Left lung (tissue), 14 donors: ENCODE measurements at places on chromosomes 2 and 18. TPM values are rescaled to one million over a fixed set of nuclear protein-coding genes. Genes with fewer than 3 reads are reported as not detected.

REG3G gene
- total RNA-seq = not detected

SPATA3 gene
- not detected for total RNA-seq

VWC2L gene
- total RNA-seq = not detected

DNA sequence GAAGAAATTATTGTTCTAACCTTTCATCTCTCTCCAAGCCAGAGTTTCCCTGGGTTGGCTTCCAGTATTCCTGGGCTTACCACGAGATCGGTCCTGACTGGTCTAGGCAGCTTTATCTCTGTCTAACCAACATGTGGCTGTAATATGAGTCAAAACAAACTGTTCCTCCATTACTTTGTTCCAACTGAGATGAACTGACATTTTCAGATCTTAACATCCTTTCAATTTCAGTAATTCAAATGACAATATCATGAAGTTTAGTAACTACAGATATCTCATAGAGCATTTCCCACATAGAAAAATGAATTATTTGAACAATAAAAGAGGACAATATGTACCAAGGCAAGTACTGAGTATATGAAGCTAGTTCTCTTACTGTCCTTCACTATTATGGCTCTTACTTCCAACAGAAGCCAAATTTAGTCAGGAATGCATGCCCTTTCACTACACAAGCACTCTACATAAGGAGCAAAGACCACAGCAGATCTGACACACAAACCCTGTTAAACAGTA is 15.5 kb downstream of the SLC25A12 start:
- H3K4me3 ChIP-seq = no peak overlapping the region
- H3K4me1 ChIP-seq = no peaks in the 10 kb centered on the region
- H3K27me3 ChIP-seq = no peaks in the 10 kb centered on the region
- DNase-seq = no peak

GRCh38 chr2:127128445-127128904 is 21.5 kb upstream of the BIN1 start:
- H3K4me1 ChIP-seq = peaks cover 4% of the 10 kb centered on the region
- H3K27ac ChIP-seq = no peak overlapping the region
- no peak overlapping the region for H3K4me3 ChIP-seq
- no peaks in the 10 kb centered on the region for H3K36me3 ChIP-seq
- H3K27me3 ChIP-seq = no peaks in the 10 kb centered on the region

DNA sequence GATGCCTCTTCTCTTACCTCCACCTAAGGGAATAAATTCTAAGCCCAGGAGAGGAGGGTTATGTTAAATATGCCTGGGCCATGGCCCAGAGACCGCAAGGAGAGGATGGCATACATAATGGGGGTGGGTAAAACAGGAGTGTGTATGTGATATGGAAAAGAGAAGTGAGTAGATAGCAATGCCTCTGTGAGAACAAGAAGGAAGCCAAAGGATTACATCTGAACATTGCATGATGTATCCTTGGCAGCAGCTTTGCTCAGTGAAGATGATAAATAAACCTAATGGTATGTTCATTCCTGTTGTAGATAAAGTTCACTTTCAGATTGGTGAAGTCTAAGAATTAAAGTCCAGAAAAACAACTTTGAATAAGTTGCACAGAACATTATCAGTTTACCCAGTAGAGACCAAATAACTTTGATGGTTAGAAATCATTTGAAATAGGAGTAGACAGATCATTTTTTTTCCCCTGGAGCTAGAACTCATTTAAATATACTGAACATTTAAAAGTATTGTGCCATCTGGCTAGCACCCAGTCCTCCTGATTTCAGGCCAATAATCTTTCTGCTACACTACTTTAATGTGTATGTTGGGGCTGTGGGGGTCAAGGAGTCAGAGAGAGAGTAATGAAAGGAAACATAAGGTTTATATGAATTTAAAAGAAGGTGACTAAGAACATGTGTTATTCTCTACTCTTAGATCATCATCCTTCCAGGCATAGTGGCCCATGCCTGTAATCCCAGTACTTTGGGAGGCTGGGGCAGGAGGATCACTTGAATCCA is 231.7 kb downstream of the PARD3B start:
- no peak overlapping the region for H3K27ac ChIP-seq
- no peaks in the 10 kb centered on the region for H3K36me3 ChIP-seq
- H3K4me1 ChIP-seq = no peaks in the 10 kb centered on the region

DNA sequence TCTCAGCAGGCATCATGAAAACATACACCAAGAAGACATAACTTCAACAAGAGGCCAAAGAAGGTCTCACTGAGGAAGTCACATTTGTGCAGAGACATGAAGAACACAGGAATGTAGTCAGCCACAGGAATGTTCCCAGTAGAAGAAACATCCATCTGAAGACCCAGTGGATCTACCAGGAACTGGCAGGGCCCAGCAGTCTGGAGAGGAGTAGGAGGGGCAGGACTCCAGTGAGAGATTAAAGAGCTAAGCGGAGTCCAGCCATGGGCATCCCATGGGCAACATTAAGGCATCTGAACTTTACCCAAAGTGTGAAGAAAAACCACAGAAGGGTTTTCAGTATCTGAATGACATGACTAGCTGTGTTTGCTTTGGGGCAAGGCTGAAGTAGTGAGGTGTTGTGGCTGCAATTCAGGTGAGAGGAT is 103.1 kb downstream of the UPP2 start:
- no peak overlapping the region for H3K4me3 ChIP-seq
- H3K27ac ChIP-seq = no peak overlapping the region
- H3K4me1 ChIP-seq = no peaks in the 10 kb centered on the region
- H3K27me3 ChIP-seq = no peaks in the 10 kb centered on the region
- no peak for DNase-seq

- no peak overlapping the region for H3K4me3 ChIP-seq
- peaks cover 18% of the 10 kb centered on the region for H3K4me1 ChIP-seq
- no peaks in the 10 kb centered on the region for H3K36me3 ChIP-seq
- H3K27ac ChIP-seq = no peak overlapping the region
- H3K27me3 ChIP-seq = peaks cover 40% of the 10 kb centered on the region
Observed at GRCh38 chr2:47520302-47520630, 117.3 kb downstream of the MSH2 start.

DNA sequence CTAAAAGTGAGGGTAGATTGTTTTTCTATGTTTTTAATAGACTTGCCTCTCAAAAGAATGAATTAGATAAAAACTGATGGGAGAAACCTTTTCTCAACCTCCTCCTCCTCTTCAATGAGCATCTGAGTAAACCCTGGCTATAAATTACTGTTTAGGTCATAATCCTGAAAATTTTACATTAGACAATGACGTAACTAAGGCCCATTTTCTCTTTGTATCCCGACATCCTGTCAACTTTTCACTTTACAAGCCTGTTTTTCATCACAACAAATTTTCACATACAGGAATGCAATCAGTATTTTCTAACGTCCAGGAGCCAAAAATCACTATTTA is 1.3 kb downstream of the SPIRE1 start:
- H3K4me3 ChIP-seq = peak overlapping the region; percentile 75
- no peaks in the 10 kb centered on the region for H3K36me3 ChIP-seq
- H3K27me3 ChIP-seq = peaks cover 22% of the 10 kb centered on the region
- peaks cover 13% of the 10 kb centered on the region for H3K4me1 ChIP-seq
- H3K27ac ChIP-seq = peak overlapping the region; percentile 95

- no peak for DNase-seq
- H3K36me3 ChIP-seq = peaks cover 22% of the 10 kb centered on the region
- H3K27me3 ChIP-seq = peaks cover 3% of the 10 kb centered on the region
- H3K4me1 ChIP-seq = peaks cover 50% of the 10 kb centered on the region
Observed at GRCh38 chr2:127659408-127660290, 13.7 kb downstream of the GPR17 start.

DNA sequence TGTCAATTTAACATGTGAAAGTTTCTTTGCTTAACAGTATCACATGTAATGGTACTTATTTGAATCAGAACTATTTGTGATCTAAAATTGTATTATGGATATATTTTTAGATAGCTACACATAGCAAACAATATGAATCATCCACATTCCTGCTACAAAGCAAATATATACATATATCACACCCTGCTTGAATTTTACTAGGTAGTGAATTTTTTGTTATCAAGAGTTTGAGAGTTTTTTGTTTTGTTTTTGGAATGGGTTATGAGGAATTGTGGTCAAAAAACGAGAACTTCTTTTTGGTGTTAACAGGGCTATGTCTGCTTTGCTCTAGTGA is 635.7 kb downstream of the NRXN1 start:
- H3K36me3 ChIP-seq = no peaks in the 10 kb centered on the region
- H3K27me3 ChIP-seq = no peaks in the 10 kb centered on the region
- H3K4me3 ChIP-seq = no peak overlapping the region
- no peaks in the 10 kb centered on the region for H3K4me1 ChIP-seq
- no peak for DNase-seq

GRCh38 chr18:31596081-31596872 is 4.6 kb downstream of the TTR start:
- no peak overlapping the region for H3K4me3 ChIP-seq
- no peaks in the 10 kb centered on the region for H3K36me3 ChIP-seq
- H3K27me3 ChIP-seq = no peaks in the 10 kb centered on the region
- no peak overlapping the region for H3K27ac ChIP-seq
- DNase-seq = no peak
- no peaks in the 10 kb centered on the region for H3K4me1 ChIP-seq

DNA sequence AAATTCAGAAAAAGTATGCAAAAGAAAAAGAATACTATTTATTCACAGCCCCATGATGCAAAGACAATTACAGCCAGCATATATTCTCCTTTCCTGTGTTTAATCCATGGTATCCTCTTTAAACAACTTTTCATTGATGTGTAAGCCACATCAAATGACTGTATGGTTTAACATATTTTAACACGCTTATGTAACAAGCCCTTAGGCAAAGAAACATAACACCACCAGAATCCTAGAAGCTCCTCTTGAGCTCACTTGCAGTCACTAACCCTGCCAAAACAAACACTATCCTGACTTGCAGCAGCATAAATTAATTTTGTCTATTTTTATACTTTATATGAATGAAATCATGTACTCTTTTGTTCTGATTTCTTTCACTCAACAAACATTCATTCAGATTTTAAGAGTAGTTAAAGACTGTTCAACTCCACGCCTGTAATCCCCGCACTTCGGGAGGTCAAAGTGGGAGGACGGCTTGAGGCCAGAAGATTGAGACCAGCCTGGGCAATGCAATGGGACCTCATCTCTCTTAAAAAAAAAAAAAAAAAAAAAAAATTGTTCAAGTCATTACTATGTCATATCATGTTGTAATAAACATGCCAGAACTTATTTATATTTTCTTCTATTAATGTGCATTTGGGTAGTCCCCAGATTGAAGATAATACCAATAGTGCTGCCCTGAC is 226.3 kb downstream of the NBAS start:
- no peaks in the 10 kb centered on the region for H3K27me3 ChIP-seq
- H3K27ac ChIP-seq = no peak overlapping the region
- no peak overlapping the region for H3K4me3 ChIP-seq
- no peaks in the 10 kb centered on the region for H3K4me1 ChIP-seq
- no peak for DNase-seq

DNA sequence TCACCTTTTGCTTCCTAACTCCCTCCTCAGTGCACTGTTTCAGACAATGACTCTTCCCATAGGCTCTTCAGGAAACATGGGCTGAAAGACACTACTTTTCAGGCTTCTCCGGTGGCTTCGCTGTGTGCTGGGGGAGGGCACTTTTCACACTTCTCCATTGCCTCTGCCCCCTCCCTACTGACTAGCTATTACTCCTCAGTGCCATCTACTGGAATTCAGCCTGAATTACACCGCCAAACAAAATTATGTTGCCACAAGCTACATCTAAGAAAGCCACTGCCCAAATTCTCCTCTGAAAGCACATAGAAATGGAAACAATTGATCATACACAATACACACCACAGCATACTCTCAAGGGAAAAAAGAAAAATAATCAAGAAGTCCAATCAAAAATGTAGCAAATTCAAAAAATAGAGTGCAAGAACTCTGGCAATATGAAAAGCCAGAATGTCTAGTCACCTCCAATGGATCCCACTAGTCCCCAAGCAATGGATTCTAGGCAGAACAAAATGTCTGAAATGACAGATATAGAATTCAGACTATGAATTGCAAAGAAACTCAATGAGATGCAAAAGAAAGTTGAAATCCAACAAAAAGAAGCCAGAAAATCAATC is 1139.4 kb upstream of the GYPC start:
- H3K4me1 ChIP-seq = no peaks in the 10 kb centered on the region
- no peak overlapping the region for H3K27ac ChIP-seq
- no peaks in the 10 kb centered on the region for H3K27me3 ChIP-seq
- H3K4me3 ChIP-seq = no peak overlapping the region

DNA sequence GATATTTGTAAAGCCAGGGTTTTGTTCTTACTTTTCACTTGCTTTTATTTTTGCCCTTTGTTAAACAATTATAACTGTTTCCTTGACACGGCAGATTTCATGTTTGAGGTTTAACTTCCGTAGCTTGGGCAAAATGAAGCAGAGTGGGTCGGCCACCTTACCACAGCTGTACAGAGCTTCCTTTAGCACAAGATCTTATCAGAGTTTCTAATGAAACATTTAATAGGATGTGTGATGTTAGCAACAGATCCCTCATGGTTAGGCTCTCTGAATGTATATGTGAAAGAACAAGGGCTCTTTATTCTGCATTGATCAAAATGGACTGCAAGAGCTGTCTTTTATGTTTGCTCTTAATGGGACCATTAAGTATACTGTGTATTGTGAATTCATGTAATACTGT is 22.3 kb downstream of the RNF125 start:
- H3K4me1 ChIP-seq = peaks cover 45% of the 10 kb centered on the region
- no peaks in the 10 kb centered on the region for H3K27me3 ChIP-seq
- DNase-seq = no peak
- H3K36me3 ChIP-seq = peaks cover 20% of the 10 kb centered on the region
- peak overlapping the region; percentile 57 for H3K27ac ChIP-seq

DNA sequence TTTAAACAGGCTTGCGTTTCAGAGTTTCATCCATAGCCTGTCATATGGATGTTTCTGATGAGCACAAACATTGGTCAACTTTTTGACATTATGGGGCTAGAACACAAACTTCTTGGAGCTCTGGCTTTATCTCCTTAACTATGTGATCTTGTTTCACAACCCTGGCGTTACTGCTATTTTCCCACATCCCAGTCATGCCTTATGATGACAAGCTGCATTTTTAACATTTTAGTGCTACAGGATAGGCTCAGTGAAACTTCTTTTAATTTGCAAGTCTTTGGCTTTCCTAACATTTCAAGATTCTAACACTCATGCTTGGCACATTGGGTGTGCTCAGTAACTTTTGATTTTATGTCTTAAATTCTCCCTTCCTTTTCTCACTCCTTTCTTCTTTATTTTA is 21.0 kb upstream of the PDE1A start:
- no peaks in the 10 kb centered on the region for H3K4me1 ChIP-seq
- no peaks in the 10 kb centered on the region for H3K27me3 ChIP-seq
- H3K27ac ChIP-seq = no peak overlapping the region
- no peak overlapping the region for H3K4me3 ChIP-seq
- no peaks in the 10 kb centered on the region for H3K36me3 ChIP-seq
- DNase-seq = no peak

- no peak overlapping the region for H3K4me3 ChIP-seq
- H3K4me1 ChIP-seq = no peaks in the 10 kb centered on the region
- H3K27ac ChIP-seq = no peak overlapping the region
- no peak for DNase-seq
Observed at GRCh38 chr2:114331934-114332333, 110.5 kb upstream of the DPP10 start.

DNA sequence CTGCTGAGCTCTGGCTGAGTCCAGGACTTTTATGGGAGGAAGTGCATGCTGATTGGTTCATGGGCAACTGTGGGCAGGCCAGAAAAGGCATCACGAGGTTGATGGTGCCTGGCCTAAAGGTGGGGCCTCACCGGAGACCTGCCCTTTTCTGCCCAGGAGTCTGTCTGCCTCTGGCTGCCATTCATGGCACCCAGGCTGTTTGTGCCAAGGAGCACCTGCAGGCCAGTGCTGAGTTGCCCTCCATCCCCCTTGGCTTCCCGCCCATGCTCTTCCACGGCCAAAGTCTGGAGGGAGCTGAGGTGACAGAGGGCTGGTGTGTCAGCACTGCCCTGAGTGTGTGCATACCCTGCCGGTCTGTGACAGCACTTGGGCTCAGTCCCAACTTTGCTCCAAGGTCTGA is 123.2 kb downstream of the PTH2R start:
- H3K27ac ChIP-seq = no peak overlapping the region
- DNase-seq = no peak
- no peak overlapping the region for H3K4me3 ChIP-seq
- H3K36me3 ChIP-seq = no peaks in the 10 kb centered on the region
